ENCODE measurements at places on chromosomes 12 and 14.

- DNase-seq: no peak
These were observed 35.5 kb upstream of the MAX start for GRCh38 chr14:65137648-65138307.

- DNase-seq: no peak
These were observed 81.9 kb downstream of the CFAP54 start for GRCh38 chr12:96571101-96571862.

DNA sequence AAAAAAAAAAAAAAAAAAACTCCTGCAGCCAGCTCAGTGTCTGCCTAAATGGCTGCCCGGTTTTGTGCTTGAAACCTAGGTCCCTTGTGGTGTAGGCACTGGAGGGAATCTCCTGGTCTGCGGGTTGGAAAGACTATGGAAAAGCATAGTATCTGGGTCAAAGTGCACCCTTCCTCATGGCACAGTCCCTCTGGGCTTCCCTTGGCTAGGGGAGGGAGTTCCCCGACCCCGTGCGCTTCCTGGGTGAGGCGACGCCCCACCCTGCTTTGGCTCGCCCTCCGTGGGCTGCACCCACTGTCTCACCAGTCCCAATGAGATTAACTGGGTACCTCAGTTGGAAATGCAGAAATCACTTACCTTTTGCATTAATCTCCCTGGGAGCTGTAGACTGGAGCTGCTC lies 14.3 kb downstream of the PTCSC3 start:
- no peak for DNase-seq

DNA sequence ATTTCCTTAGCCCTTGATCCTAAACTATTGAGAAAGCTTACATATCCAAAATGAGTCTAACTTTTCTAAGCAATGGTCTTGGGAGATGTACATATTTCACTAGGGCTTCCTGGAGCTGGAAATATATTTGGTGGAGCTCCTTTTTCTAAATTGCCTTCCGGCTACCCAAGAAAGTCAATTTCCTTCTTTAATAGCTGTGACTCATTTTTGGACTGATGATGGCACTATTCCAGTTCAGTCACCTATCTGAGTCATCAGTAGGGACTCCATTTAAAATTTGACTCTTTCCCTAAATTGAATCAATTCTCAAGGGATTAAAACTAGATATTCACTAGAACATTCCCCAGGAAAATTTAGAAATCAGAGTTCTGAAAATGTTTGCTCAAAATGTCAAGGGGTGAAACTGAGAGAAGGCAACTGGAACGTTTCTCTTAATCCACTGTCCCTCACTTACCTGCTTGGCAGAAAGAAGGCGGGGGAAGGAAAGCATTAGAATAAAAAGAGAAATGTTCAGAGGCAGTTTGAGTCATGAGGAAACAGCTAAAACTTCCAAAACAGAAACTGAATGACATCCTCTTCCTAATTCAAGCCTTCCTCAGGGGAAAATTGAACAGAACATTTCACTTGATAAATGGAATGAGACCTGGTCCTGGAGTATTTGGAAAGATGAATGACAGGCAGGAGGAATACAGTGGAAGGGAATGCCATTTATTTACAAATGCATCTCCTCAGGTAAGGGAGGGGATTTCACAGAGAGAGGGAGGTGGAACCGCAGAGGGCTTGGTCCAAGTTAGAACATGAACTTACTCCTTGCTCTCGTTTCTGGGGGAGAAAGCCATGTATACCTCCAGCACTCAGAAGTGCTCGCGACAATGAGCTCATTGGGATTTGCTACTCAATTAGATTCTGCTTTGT lies 91.2 kb downstream of the RGS6 start:
- no peak for DNase-seq

DNA sequence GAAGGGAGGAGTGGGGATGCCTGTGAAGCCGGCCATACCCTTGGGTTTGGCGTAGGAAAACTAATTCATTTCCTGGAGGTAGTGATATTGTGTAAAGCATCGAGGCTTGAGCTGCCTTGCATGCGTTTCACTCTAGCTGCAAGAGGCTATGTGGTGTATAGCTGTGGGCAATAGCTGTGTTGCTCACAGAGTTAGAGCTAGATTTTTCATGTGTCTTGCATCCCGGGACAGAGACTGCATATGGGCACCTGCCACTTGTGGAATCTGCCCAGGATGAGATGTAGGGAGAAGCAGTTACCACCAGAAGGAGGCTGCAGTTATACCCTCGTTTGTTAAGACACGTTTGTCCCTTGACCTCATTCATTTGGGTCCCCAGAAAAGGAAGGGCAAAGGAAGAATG lies 106.7 kb downstream of the KTN1 start:
- no peak for DNase-seq

DNA sequence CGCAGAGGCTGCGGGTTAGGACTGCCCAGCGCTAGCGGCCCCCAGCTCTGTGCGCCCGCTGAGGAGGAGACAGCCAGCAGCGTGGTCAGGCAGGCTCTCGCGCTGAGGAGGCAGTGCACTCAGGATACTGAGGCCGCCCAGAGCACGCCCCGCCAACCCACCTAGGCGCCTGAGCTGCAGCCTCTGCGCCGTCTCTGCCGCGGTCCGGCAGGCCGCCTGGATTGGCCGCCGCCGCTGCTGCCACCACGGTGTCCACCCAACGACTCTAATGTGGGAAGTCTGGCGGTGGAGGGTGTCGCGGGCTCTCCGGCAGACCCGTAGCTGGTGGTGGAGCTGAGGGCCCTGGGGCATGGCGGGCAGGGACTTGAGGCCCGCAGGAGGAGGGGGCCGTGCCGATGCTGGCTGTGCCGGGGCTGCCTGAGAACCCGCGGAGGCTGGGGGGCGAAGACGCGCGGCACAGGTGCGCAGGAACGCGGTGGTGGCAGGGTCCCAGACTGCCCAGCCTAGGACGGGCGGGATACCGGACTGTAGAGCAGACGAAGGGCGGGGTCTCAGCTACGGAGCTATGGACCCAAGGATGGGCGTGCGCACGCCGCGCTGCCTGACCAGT lies 69.9 kb downstream of the ASCL4 start:
- DNase-seq: no peak

DNA sequence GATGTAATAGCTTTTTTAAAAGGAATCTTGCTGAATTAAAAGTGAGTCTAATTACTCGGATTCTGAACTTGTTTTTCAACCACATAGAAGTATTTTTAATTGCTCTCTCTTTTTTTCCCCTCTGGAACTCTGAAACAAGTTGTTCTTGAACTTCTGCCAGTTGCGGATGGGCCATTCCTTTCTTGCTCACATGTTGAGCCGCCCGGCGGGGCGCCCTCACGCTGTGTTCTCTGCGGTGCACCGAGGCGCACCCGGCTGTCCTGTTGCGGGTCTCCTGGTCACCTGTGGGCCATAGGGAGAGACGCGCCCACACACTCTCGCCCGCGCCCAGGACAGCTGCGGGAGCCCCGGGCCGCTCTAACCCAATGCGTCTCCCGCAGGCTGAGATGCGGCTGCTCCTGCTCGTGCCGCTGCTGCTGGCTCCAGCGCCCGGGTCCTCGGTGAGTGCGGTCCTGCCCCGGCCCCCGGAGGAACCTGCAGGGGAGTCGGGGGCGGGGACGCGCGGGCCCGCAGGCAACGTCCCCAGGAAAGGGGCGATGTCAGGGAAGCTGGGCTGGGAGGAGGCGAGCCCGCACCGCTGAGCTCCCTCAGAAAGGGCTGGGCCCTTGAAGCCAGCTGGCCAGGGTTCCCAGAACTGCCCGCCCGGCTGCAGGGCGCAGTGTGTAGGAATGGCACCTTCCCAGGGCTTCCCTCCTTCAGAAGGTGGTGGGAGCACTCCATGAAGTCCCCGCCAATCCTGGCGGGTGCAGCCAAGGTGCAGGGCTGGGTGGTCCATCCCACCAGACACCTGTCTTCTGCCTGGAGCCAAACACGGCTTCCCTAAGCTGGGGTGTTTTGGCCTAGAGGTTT lies 2.3 kb downstream of the PAPLN start:
- no peak for DNase-seq

All from upper lobe of right lung (tissue), 1 donor.